ENCODE measurements at places on chromosomes 13 and 19.
A peak's percentile ranks its signal among the peaks of the same experiment; 100 is the strongest.

- no peak for DNase-seq
Observed at GRCh38 chr19:38278751-38279150, 14.4 kb downstream of the SPINT2 start.

GRCh38 chr19:45952686-45953505 is 20.8 kb downstream of the NOVA2 start:
- peak; percentile 80 for DNase-seq

GRCh38 chr13:88544836-88545235 is 873.7 kb downstream of the SLITRK5 start:
- no peak for DNase-seq

GRCh38 chr13:63595811-63596210 is 2180.2 kb upstream of the PCDH20 start:
- DNase-seq: no peak

DNA sequence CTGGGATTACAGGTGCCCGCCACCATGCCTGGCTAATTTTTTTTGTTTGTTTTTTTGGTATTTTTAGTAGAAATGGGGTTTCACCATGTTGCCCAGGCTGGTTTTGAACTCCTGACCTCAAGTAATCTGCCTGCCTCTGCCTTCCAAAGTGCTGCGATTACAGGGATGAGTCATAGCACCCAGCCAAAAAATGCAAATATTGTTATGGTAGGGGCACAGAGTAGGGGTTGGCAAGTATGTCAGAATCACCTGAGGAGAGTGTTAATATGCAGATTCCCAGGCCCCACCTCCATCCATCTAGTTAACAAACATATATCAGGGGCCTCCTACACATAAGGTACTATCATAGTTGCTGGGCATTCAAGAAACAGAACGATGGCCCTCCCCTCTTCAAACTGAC is 44.7 kb downstream of the VAV1 start:
- DNase-seq: no peak

DNA sequence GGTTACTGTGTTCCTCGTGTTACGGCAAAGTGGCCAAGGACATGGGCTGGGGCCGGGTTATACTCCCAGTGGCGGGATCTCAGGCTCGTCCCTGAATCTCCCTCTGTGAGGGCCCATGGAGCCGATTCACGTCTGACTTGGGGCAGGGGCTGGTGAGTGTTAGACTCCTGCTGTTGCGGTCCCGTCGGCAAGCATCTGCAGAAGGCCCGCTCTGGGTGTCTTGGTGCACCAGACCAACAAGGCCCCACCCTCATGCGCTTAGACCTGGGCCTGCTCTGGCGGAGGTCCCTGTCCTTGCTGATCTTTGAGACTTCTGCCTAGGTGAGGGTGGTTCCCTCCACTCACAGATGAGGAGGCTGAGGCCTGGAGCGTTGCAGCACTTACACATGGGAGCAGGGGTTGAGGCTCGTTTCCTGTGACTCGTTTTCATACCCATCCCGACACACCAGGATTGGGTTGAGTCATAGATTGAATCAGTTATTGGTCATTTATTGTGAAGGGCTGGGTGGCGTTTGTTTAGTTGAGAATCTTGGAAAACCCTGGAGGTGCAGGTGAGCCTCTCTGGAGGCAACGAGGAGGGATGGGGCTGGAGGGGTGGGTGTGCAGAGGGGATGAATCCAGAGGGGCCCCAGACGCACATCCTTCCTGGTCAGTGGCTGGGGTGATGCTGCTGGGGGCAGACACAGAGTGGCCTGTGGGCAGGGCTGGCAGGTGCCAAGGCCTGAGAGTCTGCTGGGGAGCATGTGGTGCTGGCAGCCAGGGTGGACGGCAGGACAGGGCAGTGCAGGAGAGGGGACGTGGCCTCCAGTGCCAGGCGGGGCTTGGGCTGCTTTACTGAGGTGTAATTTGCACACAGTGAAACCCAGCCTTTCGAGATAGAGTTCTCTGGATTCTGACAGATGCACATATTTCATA is 4.6 kb downstream of the EPN1 start:
- no peak for DNase-seq

DNA sequence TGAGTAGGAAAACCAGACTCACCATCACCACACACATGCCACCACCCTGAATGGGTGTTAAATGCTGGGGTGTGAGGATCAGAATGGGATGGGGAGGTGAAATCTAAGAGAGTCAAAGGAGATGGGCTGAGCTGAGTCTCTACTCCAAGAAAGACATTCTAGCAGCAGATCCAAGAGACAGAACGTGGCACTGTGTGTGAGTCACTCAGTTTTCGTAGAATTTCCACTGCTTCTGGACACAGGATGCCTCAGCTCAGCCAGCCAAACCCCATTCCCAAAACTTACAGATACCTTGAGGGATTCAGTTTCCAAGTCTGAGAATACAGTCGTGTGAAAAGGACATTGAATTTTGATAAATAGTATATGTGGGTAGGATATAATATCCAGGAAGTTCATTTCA is 7.3 kb upstream of the CYP2A7 start:
- DNase-seq: no peak

- no peak for DNase-seq
Observed at GRCh38 chr19:30011051-30011578, 69.1 kb downstream of the URI1 start.

- DNase-seq: no peak
Observed at GRCh38 chr19:45213031-45213430, 32.2 kb downstream of the EXOC3L2 start.

GRCh38 chr19:33473653-33474305 is 47.8 kb downstream of the PEPD start:
- no peak for DNase-seq

DNA sequence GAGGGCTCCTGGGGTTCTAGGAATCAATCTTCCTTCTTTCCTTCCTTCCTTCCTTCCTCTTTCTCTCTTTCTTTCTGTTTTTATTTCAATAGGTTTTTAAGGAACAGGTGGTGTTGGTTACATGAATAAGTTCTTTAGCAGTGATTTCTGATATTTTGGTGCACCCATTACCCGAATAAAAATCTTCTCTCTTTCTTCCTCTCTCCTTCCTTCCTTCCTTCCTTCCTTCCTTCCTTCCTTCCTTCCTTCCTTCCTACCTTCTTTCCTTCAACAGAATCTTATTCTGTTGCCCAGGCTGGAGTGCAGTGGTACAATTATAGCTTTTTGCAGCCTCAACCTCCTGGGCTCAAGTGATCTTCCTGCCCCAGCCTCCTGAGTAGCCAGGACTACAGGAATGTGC is 16.0 kb upstream of the URI1 start:
- DNase-seq: no peak

GRCh38 chr19:46385636-46386035 is 27.7 kb downstream of the CCDC8 start:
- DNase-seq: no peak

GRCh38 chr19:2479556-2480194 is 3.7 kb downstream of the GADD45B start:
- no peak for DNase-seq

- no peak for DNase-seq
Observed at GRCh38 chr13:36332986-36333385, 13.2 kb downstream of the SPART start.

DNA sequence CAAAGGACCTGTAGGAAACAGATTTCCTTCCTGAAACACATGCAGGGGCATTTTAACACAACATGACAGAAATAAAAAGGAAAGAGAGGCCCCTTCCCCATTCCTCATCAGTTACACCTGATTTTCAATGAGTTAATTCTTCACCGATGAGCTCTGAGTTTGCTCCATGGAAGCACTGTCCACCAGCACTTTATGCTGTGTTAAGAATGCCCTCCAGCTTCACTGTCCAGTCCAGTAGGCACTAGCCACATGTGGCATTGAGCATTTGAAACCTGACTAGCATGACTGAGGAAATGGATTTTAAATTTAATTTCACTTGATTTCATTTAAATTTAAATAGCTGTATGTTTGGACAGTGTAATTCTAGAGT is 217.2 kb upstream of the SLC10A2 start:
- DNase-seq: no peak

- DNase-seq: peak; percentile 92
Observed at GRCh38 chr19:38869836-38870607, 8.1 kb downstream of the RINL start.

DNA sequence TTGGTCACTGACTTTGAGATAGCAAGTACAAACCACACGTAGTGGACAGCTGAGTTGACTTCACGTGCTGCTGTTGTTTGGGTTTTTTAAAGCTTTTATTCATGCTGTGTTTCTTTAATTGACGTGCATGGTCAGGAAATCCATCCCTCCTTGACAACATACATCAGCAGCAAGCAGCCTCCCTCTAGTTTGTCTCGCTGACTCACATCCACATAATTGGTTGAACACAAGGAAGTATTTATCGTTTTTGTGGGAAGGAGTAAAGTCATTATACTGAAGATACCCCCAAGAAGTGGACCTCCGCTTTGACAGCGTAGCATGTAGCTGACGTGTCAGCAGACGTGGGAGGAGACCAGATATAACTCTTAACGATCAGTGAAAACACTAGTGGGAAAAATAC is 355.8 kb downstream of the MYO16 start:
- no peak for DNase-seq

- DNase-seq: no peak
Observed at GRCh38 chr13:45231305-45231704, 30.5 kb upstream of the KCTD4 start.

DNA sequence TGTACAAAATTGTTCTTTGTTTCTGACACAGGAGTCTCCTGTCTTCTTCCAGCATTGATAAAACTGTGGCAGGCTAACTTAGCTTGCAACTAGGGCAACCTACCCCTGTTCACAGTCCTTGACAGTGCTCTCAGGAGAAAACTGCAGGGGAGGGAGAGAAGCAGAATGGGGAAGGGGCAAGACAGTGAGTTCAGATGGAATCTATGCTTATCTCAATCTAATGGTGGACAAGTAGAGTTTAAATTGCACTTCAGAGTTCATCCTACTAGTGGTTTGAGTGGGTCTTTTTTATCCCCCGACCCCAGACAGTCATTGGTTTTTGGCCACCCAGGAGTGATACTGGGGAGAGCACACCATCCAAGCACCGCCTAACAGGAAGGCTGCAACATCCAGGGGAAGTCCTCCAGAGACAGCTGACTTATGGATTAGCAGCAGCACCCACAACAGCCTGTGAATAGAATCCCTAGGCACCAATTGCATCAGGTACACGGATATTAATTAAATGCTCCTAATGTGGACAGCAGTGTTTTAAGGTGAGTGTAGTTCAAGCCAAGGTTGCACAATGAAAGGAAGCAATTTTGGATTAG is 236.6 kb downstream of the NHLRC3 start:
- no peak for DNase-seq

DNA sequence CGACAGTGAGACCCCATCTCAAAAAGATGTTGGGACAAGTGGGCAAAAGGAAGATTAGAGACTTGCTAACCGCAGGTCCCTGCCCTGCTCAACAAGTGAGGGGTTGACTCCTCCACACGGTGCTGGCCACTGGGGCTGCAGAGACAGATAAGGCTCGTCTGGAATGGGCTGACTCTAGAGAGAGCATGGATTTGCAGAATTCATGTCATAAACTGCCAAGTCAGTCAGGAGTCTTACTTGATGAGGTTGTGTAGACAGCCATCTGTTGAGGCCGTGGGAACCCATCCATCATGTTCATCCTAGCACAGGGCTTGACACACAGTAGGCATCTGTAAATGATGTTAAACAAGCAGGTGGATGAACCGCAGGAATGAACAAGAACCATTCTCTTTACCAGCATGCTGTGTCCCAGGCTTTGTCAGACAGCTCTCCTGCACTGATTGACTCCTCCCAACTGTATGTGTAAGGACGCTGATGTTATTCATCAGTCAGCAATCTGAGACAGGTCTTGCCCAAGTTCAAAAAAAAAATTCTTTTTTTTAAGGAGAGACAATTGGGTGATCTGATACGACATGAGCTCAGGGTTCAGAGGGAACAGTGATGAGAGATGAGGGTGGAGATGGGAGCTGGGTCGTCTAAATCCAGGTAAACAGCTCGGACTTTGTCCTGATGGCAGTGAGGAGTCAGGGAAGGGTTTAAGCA is 8.8 kb downstream of the PAF1 start:
- DNase-seq: no peak

DNA sequence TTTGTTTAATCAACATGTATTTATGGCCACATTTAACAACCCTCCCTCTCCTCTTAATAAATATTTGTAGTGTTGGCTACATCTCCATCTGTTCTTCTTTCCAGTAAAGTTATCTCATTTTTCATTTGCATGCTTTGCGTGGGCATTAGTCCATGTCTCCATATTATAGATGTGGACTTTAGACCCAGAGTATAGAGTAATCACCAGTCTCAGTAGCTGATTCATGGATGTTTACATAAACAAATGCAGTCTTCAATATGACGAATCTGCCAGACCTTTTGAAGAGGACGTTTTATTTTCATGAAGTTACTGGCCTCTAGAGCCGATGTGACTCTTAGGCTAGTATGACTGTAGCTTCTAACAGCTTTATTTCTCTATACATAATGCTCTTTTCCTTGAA is 1546.2 kb downstream of the OLFM4 start:
- DNase-seq: no peak

GRCh38 chr19:2618611-2619010 is 83.9 kb downstream of the GNG7 start:
- DNase-seq: no peak

- no peak for DNase-seq
Observed at GRCh38 chr13:95153647-95154412, 147.4 kb downstream of the ABCC4 start.

DNA sequence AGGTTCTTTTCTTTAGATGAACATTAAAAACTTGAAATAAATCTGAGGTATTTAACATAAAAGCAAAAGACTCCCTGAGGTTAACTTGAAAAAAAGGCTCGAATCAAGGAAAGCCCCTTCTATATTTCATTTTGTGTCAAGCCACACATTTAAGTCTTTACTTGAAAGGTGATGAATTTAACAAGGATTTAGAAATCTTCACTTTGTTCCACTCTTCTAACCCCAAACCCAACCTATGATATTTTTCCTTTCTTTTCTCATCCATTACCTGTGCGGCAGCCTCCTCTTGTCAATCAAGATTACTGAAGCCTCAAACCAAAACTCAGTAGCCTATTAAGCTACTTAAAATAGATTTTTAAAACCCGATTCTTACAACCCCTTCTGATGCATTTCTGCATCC is 33.8 kb downstream of the MIPEP start:
- DNase-seq: no peak

GRCh38 chr19:53993448-53993847 is 2.0 kb downstream of the CACNG6 start:
- DNase-seq: no peak

- no peak for DNase-seq
Observed at GRCh38 chr13:79222427-79223205, 183.4 kb downstream of the RBM26 start.

GRCh38 chr19:40612831-40613689 is 11.9 kb downstream of the LTBP4 start:
- peak; percentile 89 for DNase-seq

Data from GM13976 (cell line).